ENCODE measurements at places on chromosomes 2 and 18.

- DNase-seq, result no peak
Observed at GRCh38 chr2:100655936-100656534, 93.2 kb downstream of the PDCL3 start.

DNA sequence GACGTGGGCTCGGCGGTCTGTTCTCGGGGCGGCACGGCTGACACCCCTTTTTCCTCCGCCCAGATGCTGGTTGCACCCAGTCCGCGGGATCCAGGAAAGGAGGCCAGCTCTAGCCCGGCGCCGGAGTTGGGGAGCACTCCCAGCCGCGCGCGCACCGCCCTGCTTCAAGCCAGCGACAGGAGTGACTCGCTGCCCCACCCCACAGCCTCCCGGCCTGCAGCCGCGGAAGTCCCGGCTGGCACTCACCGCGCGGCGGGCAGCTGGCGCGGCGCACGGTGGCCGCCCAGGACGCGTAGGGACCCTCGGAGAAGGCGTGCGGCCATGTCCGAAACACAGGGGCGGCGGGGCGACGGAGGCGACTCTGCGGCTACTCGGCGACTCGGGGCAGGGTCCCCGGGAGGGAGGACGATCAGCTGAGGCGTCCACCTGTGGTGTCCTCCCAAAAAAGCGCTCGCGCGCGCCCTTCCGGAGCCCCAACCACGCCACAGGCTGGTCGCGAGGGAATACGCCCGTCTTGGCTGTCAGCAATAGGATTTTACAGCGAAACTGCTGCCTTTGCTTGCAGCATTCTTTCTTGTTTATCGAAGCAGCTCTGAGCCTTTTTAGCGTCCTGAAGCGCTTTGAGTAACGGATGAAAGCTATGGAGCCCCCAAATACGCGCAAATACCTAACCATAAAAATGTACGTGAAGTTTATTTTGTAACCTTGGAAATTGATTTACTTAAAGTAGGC is at the start of gene ACADL:
ACADL (minus strand) TSS at position 507 of the 732 bp plus-strand sequence; CDS start at position 323, 184 bp downstream.
- DNase-seq, result no peak

DNA sequence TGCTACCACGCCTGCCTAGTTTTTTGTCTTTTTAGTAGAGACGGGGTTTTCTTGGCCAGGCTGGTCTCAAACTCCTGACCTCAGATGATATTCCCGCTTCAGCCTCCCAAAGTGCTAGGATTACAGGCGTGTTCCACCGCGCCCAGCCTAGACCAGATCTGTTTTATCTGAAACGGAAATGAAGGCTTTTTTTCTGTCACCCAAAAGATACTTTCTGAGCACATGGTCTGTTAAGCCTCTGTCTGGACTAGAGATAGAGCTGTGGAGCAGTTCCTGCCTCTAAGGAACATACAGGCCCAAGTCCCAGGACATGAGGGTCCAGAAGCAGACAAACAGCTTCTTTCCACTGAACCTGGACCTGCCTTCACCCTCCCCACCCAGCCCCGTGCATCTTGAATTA is 43.6 kb upstream of the PTMA start:
- no peak for DNase-seq

DNA sequence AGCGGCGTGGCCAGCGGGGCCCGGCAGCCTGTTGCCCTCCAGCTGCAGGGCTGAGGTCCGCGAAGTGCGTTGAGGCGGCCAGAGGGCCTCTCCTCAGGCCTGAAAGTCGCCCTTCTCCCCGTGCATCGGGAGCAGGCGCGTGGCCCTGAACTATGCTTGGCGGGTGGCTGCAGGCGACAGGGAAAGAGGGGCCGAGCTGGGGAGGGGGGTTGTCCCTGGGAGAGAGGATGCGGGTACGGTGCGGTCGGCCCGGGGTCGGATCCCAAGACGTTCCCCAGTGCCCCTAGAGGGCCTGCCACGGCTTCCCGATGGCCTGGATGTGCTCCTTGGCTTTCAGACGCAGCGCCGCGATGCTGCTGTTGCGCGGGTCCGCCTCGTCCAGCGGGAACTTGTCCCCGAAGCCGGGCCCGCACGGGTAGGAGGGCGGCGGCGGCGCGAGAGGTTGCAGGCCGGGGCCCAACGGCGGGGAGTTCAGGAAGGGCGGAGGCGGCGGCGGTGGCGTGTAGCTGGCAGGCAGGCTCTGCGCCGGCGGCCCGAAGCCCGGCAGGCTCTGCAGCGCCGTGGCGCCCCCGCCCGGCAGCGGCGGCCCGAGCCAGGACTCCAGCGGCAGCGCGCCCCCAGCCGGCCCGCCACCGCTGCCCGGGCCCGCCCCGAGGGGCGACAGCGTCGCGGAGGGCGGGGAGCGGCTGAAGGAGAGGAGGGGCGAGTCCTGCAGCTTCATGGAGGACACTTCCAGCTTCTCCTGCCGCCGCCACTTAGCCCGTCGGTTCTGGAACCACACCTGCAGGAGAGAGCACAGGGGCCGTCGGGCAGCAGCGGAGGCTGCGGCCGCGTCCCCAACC is 4.3 kb downstream of the RAX start:
- DNase-seq, result no peak

- no peak for DNase-seq
Observed at GRCh38 chr2:188974164-188974563, at the start of gene COL3A1. TSS of gene COL3A1 (plus strand) at chr2:188974373. CDS start at chr2:188974490, 117 bp downstream.

- DNase-seq, result no peak
Observed at GRCh38 chr2:120246546-120247300, 5.9 kb upstream of the RALB start.

DNA sequence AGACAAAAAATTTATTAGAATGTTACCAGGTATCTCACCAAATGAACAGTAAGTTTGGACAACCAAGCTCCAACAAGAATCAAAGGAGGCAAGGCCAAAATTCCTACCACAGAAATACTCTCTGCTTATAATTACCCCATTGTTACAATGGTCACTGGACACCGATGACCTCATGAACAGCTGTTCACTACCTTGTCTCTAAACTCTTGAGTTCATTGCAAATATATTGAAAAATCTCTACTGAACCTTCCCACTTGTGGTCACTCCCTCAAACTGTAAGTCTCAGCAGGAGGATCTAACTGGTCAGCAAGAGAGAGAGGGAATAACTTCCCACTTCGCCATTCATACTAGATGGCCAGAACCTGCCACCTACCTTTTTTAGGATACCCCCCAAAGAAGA is 50.0 kb downstream of the ERBB4 start:
- no peak for DNase-seq

DNA sequence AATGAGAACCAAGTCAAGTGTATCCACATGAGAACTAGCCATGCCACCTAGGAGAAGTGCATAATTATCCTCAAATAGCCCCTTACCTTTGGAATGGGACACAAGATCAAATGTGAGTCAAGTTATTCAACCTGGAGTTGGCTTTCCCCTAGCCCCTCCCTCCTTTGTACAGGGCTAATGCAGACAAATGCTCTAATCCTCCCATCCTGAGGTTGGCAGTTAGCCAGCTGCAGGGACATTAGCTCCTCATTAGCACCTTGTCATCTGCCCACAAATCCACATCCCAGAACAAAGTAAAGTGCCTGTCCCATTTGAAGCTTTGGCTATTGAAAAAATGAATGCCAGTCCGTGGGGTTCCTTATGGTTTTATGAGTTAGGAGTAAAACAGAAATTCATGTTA is 294.1 kb upstream of the FANCL start:
- DNase-seq, result no peak

GRCh38 chr18:28816155-28816554 is 639.2 kb upstream of the CDH2 start:
- DNase-seq, result no peak

GRCh38 chr2:32697156-32697555 is 69.3 kb downstream of the TTC27 start:
- no peak for DNase-seq

- no peak for DNase-seq
Observed at GRCh38 chr2:134141598-134142340, 112.1 kb upstream of the MGAT5 start.

DNA sequence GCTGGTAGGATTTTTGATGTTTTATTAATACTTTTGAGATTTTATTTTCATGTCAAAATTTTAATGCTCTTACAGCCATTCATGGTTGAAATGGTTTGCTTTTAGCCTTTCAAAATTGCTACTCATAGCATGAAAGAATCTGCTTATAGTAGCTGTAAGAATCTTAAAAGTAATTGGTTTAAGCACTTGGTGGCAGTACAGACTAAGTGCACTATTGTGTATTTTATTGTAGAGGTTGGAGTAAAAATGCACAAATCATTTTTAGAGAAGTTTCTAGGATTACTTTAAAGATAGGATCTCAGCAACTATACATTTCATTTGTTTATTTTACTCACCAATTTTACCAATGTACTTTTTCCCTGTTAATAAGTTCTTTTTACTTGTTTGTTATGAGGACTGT is 205.8 kb downstream of the SPAG16 start:
- DNase-seq, result no peak

DNA sequence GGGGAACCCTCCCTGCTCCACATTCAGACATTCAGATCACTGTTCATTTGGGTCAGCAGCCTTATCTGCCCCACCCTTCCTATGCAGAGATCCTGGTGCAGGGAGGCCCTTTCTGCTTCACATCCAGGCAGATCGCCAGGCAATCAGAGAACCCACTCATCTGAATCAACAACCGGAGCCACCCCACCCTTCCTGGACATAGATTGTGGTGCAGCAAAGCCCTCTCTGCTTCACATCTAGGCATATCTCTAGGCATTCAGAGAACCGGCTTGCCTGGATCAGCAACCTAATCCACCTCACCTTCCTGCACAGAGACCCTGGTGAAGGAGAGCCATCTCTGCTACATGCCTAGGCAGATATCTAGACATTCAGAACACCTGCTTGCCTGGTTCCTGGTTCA is 184.5 kb upstream of the CNTNAP5 start:
- DNase-seq, result no peak

GRCh38 chr2:240998995-240999791 is 775 bp downstream of the SNED1 start:
- DNase-seq, result no peak

DNA sequence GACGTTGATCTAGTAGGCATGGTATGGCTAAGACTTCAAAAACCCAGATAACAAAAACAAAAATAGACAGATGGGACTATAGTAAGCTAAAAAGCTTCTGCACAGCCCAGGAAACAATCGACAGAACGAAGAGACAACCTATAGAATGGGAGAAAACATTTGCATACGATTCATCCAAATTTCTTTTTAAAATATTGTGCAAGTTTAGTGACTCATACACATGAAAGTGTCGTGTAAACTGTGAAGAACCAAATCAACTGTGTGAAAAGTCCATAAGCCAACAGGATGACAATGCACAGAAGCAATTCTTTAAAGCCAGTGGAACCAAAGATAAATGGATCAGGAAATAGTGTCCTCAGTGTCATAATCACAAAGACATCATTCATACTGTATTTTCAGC is 671.1 kb downstream of the RNF144A start:
- no peak for DNase-seq

GRCh38 chr18:54957996-54958395 is 1.3 kb downstream of the CCDC68 start:
- no peak for DNase-seq

DNA sequence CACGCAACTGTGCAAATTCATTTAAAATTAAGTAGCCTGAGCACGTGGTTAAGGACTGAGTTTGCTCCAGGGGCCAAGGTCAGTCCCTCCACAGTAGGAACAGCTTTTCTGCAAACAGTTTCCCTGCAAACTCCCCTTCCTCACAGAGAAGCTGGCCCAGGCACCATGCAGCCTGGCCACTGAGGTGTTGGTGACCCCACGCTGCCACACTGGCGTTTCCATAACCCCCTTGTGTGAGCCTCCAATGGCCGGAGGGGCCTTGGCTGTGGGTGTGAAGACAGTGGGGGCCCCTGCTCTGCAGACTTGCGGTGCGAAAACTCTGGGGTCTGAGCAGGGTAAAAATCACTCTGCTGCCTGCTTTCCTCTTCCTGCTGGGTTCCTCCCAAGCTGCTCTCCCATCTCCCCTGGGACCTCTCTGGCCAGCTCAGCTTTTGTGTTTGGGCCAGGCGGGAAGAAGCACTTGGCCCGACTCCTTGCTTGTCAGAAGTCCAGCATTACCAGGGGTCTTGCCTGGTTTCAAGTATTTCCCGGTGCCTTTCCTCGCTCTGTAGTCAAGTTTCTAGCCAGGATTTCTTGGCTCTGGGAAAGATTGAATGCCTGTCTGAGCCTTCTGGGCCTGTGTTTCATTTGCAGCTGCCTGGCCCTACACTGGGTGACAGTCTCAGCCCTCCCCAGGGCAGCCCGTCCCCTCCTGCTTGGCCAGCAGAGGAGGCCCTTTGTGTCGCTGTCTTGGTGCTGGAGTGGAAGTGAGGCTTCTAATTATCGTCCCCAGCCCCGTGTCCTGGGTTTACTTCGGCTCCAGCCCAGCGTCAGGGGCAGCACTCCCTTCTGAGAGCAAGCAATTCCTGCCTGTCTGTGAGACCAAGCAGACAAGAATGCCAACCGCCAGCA is 131.4 kb upstream of the SLC1A4 start:
- no peak for DNase-seq

DNA sequence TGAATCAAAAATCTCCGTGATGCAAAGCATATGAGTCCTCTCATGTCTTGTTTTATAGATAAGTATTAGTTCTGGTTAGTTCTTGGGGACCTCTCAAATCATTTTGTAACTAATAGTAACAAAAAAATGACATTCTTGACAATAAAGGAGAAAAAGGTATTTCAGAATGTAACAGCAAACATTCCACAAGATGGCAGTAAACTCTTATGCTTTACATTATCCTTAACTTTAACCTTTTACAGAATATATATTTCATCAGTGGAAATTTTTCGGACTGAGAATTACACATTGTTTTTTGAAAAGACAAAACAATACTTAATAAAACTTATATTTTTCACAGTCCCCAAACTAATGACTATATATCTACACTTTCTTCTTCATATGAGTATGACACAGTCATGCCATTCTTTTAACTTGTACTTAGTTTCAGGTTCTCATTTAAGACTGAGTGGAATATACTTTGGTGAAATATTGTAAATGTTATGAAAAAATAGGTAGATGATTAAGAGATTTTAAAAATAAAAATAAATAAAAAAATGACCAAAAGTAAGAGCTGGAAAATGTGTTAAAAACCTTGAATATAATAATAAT is 142.9 kb upstream of the NXPH2 start:
- DNase-seq, result no peak

GRCh38 chr2:100064592-100065428 is 77.6 kb downstream of the AFF3 start:
- no peak for DNase-seq

DNA sequence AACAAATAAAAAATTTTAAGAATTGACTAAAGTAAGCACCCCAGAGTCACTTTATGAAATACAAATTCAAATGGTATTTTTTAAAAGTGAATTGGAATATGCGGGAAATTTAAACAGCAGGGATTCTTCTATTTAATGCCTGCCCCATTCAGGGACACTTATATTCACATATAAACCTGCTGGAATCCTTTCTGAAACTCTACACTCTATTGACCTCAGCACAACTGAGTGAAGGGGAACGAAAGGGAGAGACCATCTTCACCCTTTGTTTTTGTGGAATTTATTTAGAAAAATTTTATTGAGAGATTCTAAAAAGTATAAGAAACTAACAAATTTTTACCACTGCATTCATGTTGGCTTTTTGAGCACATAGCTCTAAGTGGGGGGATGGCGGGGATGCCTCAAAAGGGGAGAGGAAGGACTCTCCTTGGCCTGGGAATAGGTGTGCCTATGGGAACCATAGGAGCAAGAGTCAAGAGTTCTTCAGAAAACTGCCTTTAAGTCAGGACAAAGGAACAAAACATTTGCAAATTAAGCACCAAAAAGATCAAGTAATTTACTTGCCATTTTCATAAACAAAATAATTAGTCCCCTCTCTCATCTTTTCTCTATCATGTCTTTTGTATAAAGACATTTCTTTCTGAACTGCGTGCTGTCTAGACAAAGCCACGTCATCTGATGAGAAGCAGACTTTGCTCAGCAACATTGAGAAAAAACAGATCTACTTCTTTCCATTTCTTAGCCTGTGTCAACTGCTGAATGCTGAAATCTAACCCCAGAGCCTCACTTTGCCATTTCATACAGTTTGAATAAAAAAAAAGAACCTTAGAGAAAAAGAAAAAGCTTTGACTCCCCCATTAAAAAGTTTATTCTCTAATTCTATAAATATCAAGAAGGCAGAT is 21.6 kb upstream of the FLACC1 start:
- no peak for DNase-seq
